NCI-H2029 (cell line): ENCODE measurements at places on chromosomes 13 and 19.

GRCh38 chr13:24152292-24153214 lies 8.0 kb upstream of the SPATA13 start:
- DNase-seq: no peak

DNA sequence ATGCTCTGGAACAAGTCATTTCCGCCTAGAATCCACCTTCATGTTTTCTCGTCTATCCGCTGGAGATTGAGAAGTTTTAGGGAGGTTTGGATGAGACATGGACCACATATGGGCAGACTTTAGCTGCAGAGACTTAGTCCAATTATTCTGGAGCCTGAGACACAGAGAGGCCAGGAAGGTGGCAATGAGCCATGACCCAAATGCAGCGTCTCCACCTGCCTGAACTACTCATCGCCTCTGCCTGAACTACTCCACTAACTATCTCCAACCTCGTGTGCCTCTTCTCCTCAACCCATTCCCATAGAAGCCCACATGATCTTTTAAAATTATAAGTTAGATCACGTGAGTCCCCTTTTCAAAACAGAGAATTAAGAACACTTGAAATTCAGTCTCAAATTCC lies 5.6 kb downstream of the PLEKHA4 start:
- DNase-seq: no peak

DNA sequence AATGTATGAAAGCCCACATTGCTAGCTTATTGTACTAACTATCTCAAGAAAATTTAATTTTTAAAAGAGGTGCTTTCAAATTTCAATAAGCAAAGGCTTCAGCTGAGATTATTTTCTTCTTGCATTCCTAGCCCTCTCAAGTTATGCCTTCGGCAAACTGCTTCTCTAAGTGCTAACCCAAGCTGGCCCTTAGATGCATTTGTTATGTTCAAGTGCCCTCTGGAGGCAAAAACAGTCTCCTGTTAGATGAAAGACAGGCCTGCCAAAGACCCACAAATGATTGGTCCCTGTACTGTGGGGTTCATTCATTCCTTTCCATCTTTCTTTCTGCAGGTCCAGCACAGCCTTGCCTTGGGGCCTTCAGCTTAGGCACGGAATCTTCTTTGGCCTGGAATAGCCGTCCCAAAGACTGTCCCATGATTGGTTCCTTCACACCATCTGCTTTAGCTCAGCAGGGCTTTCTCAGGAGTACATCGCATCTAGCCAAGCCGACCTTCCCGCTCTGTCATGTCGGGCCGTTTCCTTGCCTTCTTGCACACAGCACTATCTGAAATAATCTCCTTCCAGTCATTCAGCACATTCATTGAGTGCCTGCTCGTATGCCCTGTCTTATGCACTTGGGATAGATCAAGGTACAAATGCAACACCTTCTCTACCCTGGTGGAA lies 26.4 kb upstream of the TPTE2 start:
- DNase-seq: no peak

DNA sequence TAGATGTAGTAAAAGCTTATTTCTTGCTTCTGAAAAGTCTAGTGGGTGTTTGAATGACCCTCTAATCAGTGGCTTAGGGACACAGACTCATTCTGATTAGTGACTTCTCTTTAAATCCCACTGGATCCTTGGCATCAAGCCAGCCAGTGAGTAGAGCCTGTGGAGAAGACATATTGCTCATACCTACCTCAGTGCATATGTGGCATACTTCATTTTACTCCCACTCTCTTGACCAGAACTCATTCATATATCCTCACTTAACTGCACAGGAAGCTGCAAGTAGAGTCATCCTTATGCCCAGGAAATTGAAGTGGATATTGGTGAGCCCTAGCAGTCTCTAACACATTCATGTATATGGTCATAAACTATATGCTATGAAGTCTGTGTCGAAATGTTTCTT lies 148.3 kb downstream of the PDS5B start:
- DNase-seq: no peak

DNA sequence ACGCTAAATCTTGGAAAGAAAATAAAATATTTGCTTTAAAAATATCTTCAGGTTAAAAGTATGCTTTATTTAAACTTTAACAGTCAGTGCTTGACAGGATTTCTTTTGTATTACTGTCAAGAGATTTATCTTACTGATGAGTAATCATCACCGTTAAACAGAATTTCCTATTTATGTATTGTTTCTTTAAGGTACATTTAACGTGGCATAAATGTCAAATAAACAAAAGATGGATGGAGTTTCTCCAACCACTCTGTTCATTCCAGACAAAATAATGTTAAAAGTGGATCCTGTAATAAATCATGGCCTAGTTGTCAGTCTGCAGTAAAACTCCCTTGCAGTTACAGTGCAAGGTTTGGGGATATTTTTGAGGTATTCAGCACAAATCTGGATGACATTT lies 298.3 kb downstream of the DIAPH3 start:
- DNase-seq: no peak

DNA sequence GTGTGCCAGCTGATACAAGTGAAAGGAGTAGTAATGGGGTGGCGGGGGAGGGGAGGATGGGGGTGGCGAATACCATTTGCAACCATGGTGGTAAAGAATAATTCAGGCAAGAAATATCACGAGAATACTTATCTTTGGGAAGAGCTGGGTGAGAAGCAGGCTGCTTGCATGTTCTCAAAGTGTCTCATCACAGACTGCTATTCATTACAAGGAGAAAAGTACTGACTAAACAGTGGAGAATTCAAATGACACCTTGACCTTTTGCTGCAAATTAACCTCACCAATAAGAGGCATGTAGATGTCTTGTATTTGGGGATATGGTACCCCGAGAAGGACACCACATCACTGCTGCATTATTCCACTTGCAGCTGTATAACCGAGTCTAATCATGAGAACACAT lies 585.7 kb upstream of the GPC6 start:
- no peak for DNase-seq

GRCh38 chr13:28049880-28050875 lies 50.2 kb downstream of the FLT3 start:
- DNase-seq: no peak

DNA sequence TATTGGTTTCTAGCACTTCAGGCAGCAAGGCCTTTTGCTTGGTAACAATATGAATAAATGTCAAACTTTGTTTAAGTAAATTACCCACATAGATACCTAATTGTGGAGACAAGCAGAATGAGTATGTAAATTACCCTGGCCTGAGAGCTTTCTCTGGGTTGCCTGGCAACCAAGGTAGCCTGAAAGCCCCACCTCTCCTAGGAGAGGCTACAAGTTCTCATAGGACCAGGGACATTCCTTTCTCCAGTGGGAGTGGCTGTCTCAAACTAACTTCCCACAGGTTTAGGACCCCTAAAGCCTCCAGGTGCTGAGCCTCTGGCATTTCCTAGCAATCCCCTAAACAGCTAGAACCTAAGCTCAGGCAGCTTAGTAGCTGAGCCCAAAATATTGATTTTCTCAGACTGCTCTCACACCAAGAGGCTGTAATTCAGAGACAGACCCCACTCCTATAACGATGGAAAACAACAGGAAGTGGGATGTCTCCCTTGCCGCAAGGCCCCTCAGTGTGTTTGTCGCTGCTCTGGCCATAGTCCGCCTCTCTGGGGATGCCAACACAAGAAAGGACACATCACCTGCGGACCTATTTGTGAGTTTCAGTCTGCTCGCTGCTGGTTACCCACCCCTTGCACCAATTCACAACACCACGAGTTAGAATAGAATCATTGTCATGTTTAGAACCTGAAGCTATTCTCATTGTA lies 207.3 kb downstream of the DLEU7 start:
- DNase-seq: no peak

GRCh38 chr19:7342143-7342542 lies 6.6 kb upstream of the ARHGEF18 start:
- no peak for DNase-seq

DNA sequence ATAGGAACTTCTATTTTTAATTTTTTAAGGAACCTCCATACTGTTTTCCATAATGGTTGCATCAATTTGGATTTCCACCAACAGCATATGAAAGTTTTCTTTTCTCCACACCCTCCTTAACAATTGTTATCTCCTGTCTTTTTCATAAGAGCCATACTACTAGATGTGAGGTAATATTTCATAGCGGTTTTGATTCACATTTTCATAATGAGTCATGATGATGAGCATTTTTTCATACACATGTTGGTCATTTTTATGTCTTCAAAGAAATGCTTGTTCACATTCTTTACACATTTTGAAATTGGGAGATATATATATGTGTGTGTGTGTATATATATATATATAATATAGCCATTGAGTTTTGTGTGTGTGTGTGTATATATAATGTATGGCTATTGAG lies 420.3 kb upstream of the PCDH9 start:
- DNase-seq: no peak

DNA sequence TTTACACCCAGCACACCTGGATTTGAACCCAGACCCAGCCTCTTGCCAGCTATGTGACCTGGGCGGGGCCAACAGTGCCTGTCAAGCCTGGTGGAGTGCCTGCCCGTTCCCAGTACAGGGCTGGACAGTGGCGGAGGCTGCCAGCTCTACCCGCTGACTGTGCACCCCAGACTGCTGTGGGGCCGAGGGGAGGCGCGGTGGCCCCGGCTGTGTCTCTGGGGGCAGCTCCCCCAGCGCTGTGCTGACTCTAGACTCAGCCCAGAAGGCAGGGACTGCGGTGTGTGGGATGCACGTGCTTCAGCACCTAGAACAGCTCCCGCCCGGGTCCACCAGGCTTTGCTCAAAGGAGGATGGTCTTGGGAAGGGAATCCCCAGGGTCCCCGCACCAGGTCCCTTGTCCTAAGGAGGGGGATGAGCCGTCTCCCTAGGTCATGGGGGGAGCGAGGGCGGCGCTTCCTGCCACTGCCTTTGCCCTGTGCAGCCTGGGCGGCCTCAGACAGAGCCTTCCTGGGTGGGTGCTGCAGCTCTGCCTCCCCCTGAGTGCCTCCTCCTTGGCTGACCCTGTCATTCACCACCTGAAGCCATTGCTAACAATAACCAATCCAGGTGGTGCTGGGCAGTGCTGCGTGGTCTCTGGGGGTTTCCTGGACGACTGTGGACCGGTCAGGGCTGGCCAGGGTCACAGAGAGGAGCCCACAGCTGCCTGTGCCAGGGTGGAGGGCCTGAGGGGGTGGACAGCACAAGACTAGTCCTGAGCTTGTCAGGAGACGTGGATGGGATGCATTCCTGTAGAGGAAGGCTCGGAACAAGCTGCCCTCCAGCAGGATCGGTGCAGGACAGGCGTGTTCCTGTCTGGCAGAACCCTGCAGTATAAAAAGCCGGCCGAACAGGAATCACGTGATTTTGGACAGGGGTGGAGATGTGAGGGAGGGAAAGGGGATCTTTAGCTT lies 18.6 kb downstream of the TMEM255B start:
- no peak for DNase-seq

DNA sequence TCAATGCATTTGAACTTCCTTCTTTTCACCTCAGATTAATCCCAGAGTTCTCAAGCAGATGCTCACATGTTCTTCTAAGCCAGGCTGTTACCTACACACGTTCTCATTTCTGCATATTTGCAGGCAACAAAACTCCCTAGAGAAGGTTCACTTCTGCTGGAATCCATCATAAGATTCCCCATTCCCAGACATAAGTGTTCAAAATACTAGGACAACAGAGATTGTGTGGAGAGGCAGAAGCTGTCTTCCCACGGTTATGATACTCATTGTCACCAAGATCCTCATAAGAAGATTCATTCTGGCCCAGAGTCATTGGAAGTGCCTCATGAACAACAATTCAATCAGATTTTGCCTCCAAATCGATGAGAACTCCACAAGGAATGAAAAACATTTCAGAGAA lies 931.6 kb upstream of the MIR17HG start:
- no peak for DNase-seq

GRCh38 chr13:27054760-27055159 lies 116.9 kb downstream of the USP12 start:
- DNase-seq: no peak

DNA sequence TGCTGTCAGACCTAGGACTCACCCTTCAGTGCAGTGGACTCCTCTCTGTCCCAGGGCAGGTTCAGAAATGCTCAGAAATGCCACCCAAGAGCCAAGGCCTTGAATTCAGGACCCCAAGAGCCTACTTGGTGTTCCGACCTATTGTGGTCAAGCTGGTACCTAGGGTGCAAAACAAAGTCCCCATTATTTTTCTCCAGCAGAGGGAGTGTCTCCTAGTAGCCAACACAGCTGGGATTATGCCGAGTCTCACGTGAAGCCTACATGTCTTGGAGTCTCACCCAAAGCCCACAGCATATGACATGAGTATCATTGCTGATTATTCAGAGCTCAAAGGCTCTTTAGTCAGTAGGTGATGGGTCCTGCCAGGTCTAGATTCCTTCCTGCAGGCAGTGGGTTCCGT lies 671.1 kb upstream of the SPRY2 start:
- no peak for DNase-seq

DNA sequence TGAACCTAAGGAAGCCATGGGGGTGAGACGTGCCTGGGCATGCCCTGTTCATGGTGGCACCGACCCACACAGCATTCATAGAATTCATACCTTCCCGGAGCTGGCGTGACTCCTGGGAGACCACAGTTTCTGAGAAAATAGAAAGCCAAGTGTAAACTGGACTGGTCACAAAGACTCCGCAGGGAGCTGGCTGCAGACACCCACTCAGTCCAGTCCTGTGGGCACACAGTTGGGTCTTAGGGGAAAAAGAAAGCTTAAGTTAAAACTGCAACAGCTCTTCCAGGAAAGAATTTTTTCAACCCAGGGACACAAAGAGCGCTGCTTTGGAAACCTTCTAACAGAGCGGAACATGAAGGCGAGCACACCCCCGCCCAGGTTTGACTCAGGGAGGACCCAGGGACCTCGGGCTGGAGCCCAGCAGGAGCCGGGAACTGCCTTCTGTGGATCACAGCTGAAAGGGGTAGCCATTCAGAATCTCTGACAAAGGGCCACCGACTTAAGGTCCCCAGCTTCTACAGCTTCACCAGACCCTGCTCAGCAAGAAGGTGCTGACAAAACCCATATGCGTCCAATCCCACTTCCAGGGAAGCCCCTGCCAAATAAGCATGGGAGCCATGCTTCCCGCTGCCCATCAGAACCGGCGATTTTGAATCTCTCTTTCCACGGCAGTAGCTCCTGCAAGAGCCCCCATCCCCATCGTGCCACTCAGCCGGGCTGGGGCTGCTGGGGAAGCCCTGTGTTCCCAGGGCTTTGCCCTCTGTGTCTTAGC lies 183.7 kb downstream of the COL4A1 start:
- DNase-seq: no peak

- DNase-seq: no peak
Measured at GRCh38 chr13:35699825-35700510, 223.5 kb upstream of the MAB21L1 start.

- no peak for DNase-seq
Measured at GRCh38 chr13:99969919-99970650, 1.5 kb downstream of the ZIC5 start.

GRCh38 chr13:55554741-55555140 lies 1586.0 kb upstream of the PRR20A start:
- DNase-seq: no peak

GRCh38 chr13:78341032-78341431 lies 262.3 kb downstream of the POU4F1 start:
- no peak for DNase-seq

- DNase-seq: no peak
Measured at GRCh38 chr19:20444202-20444885, 121.2 kb downstream of the ZNF737 start.

- DNase-seq: no peak
Measured at GRCh38 chr13:35781036-35782000, 304.8 kb upstream of the MAB21L1 start.
